ENCODE measurements at places on chromosomes 2 and 18.

DNA sequence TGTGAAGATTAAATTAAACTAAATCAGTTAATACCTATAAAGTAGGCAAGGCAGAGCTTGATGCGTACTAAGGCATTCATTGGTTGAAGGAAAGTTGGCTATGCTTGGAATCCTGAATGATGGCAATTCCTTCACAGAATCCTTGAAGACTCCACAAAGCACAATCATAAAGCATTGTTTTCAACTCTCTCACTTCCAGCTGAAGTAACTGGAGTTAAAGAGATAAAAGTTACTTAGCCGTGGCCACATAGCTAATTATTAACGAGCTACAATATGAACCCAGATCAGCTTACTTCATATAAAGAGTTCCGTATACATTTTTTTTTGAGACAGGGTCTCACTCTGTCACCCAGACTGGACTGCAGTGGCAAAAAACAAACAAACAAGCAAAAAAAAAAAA, 483.9 kb upstream of the DDX18 start:
- DNase-seq: no peak

- DNase-seq: no peak
Measured at GRCh38 chr18:27735117-27735516, 441.8 kb downstream of the CDH2 start.

GRCh38 chr18:79227621-79228020, 158.4 kb downstream of the ATP9B start:
- no peak for DNase-seq

- DNase-seq: no peak
Measured at GRCh38 chr18:32724071-32724749, 48.6 kb downstream of the KLHL14 start.

DNA sequence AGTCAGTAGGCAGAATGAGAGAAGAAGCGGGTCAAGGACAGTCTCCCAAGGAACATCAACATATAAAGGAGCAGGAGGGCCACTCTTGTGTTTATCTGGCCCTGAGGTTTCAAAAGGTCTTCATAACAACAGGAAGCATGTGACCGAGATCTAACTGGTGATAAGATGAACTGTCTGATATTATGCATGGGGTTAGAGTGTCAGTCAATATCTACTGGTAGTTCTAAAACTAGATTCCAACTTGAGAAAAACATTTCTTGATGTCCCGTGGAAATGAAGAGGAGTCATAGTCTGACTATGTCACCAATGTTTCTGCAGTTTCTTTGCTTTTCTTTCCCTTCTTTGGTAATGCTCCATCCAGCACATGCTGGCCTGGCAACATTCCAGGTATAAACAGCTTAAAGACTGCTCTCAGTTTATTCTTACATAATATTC, 77.5 kb upstream of the ITPRID2 start:
- DNase-seq: peak; percentile 18

DNA sequence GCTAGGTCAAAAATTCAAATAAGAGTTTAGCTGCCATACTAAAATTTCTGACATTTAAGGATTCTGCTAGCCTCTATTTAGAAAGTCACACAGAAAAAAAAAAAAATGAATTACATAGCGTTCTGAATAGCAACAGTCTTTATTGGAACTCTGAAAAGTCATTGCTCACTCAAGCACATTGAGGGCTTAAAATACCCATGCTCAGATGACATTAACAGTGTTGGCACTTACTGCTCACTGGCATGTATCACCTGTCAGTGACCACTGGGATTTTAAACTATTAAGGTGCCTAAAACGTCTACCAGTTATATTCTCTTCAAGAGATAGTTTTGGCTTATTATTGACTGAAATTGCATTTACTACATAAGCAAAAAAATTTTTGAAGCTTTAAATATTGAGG, 468.0 kb upstream of the SPHKAP start:
- DNase-seq: no peak

DNA sequence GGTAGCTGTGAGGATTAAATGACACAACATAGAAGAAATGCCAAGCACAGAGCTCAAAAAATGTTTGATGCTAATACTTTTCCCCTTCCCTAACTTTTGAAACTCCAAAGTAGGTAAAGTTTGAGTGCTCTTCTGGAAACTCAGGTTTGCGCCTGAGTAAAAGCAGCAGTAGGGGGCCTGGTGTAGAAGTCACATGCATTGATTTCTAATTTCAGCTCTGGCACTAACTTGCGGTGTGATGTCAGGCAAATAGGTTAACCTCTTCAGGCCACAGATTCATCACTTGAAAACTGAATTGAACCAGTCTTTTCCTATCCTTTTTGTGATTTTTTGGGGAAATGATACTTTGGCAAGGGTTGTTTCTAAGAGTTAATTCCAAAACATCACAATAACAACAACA, 27.2 kb downstream of the LHCGR start:
- no peak for DNase-seq

DNA sequence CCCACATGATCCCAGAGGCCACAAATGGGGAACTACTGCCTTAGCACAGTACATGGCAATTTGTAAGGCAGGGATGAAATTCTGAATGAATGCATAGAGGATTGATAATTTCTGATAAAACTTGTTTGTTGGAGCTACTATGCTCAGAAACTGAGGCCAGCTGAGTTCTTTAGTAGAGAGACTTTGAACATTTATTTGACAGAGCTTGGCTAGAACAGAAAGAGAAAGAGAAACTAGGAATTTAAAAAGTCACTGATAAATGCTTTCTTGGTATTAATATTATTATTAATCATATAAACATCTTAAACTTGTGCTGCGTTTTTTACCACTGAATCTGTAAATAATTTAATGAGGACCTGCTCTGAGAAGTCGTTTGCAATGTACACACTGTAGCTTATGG, 923.7 kb upstream of the CNTNAP5 start:
- no peak for DNase-seq

DNA sequence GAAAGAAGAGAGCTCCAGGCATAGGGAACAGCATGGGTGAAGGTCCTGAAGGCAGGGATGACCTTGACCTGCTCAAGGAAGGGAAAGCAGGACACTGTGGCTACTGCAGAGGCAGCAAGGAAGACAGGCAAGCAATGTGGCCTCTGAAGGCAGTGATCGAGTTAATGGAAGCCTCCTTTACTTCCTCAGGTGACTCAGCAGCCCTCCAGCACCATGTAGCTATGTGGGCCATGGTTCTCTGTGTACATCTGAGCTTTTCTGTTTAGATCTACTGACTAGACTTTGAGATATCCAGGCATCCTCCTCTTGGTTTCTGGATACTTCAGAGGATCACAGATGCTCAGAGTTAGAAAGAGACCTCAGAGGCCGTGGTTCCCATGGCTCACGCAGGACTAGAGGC, 107.3 kb upstream of the PID1 start:
- DNase-seq: no peak

GRCh38 chr18:43744960-43745745, 467.9 kb upstream of the SYT4 start:
- DNase-seq: no peak

- no peak for DNase-seq
Measured at GRCh38 chr2:241567776-241568175, 9.2 kb downstream of the BOK start.

DNA sequence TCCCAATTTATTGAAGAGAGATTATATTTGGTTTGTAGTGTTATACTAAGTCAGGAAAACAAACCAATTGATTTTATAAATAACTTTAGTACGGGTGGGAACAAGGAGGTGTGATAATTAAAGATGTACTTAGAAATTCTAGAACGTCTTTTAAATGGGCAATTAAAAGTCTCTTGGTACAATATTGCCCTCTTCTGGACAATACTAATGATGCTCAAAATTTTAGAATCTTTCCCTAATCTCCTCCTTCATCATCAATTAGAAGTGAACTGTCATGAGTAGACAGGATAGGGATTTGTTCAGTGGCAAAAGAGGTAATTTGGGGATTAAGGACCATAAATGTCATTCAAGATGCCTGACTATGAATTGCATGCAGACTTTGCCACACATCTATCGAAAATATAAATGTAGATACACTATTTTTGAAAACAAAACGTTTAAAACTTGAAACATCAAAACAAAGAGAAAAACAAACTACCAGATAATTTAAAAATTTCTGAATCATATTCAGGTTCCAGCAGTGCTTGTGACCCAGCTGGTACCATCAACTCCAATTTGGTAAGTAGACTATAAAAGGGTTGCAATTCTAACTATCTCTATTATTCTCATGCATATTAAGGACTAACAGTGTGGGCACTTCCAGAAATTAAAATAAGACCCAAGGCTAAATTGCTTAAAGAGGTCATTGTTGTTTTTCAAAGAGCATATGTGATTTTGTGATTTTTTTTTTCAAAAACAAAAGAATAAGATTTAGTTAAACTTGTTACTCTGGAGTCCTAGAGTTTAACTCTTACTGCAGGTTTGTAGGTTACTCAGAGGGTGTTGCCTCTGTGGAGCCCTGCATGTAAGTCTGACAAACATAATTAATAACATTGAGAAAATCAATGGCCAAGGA, 123.5 kb downstream of the LAMA3 start:
- DNase-seq: no peak

- DNase-seq: no peak
Measured at GRCh38 chr18:75635096-75635495, 207.6 kb upstream of the SMIM21 start.

- DNase-seq: no peak
Measured at GRCh38 chr18:37019157-37019827, 190.4 kb downstream of the KIAA1328 start.

- DNase-seq: no peak
Measured at GRCh38 chr18:6352275-6352674, 62.4 kb downstream of the L3MBTL4 start.

DNA sequence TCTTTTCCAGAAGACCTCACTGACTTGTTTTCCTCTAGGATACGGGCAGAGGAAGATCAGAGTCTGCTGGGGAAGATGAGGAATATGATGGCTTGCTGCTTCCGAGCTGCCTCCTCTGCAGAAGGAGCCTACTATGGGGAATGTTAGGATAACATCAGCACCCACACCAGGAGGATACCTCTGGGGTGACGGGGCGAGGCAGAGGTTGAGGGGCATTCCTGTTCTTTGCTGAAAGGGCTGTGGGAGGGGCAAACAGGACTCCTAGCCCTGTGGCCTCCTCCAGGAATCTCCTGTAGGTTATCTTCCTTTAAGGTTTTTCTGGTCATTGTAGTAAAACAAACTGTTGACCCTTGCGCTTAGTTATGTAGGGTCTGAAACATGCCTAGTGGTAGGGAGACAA, 102.5 kb downstream of the CRIM1 start:
- DNase-seq: no peak

- no peak for DNase-seq
Measured at GRCh38 chr2:107197594-107198294, 311.8 kb upstream of the ST6GAL2 start.

DNA sequence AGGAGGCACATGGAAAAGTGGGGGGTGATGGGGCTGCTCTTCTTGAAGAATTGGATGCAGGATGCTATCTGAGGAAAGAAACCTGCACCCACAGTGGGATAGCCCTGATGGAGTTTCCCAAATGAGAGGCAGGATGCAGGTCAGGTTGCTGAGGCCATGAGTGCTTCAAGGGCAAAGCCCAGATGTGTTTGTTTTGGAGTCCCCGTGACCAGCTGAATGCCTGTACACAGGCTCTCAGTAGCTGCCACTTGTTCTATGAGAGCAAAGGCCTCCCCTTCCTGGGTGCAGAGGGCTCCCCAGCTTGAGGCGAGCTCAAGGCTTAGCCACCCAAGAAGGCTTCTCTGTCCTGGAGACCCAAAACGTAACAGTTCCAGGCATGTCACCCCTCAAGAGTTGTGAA, 192.7 kb downstream of the SEPTIN10 start:
- no peak for DNase-seq

- no peak for DNase-seq
Measured at GRCh38 chr2:18950361-18950851, 361.0 kb upstream of the NT5C1B start.

GRCh38 chr2:151638191-151638933, 95.9 kb downstream of the NEB start:
- DNase-seq: no peak

- no peak for DNase-seq
Measured at GRCh38 chr2:196747400-196747799, 52.1 kb downstream of the GTF3C3 start.

GRCh38 chr18:80154293-80154692, 45.2 kb downstream of the ADNP2 start:
- DNase-seq: no peak

DNA sequence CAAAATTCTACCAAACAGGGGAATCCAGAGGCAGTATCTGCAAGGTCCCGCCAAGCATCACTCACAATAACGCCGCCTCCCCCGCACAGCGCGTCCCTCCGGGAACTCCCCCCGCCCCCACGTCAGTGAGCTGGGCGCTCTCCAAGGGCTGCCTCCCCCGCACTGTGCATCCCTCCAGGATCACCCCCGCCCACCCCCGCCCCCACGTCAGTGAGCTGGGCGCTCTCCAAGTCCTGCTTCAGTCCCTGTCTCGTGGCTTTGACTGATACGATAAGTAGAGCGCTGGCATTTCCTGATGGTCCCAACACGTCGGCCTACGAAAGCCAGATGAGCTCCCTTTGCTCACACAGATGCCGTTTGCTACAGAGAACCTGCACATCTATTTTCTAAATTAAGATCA, 130.7 kb upstream of the TPO start:
- DNase-seq: no peak
